ENCODE measurements at places on chromosomes 13 and 19. TPM values are rescaled to one million over a fixed set of nuclear protein-coding genes. Genes with fewer than 3 reads are reported as not detected.

The TRAPPC5 gene
- 80.4 TPM for total RNA-seq

GRCh38 chr19:47435196-47435595, 15.9 kb upstream of the MEIS3 start:
- H3K36me3 ChIP-seq, result no peaks in the 10 kb centered on the region
- no peak overlapping the region for H3K4me3 ChIP-seq
- no peak overlapping the region for H3K27ac ChIP-seq
- H3K4me1 ChIP-seq, result peaks cover 4% of the 10 kb centered on the region
- DNase-seq, result no peak

DNA sequence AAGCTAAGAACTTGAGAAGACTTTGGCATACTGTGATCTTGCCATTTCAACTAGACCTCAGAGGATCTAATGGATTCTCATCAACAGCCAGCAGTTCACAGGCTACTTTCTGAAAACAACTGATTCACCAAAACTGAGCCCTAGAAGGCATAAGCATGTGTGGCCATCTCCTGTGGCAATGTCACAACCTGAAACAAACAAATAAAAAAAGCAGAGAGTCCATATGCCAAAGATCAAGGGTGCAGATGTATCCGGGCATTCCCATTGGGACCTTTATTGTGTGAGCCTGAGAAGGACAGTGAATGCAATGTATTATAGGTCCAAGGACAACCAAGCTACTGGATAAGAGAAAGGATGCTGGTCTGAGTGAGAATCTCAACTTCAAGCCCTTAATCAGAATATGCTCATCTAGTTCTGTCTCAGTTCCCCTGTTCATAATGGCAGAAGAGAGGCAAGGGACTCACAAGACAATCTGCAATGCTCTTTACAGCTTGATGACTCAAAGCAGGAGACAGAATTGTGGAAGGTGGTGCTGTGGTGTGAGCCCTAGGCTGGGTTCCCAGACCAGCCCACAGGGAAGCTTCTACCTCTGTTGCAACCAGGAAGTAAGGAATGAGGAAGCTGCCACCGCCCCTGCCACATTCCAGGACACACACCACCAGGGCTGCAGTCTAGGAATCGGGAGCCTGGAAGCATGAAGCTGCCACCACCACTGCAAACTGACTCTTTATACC, 133.7 kb downstream of the RAP2A start:
- H3K36me3 ChIP-seq, result no peaks in the 10 kb centered on the region
- no peak overlapping the region for H3K4me3 ChIP-seq
- H3K4me1 ChIP-seq, result peaks cover 10% of the 10 kb centered on the region
- peak overlapping the region; percentile 82 for H3K27ac ChIP-seq
- DNase-seq, result peak; percentile 80

GRCh38 chr19:35320065-35320713, 8.8 kb upstream of the CD22 start:
- H3K36me3 ChIP-seq, result no peaks in the 10 kb centered on the region
- H3K4me3 ChIP-seq, result no peak overlapping the region
- no peak for DNase-seq
- peaks cover 6% of the 10 kb centered on the region for H3K4me1 ChIP-seq
- no peak overlapping the region for H3K27ac ChIP-seq

The ODAD3 gene
- total RNA-seq, result 0.08 TPM

The B9D2 gene
- total RNA-seq, result 5.3 TPM

GRCh38 chr13:24348797-24349515, 39.6 kb downstream of the C1QTNF9 start:
- H3K4me3 ChIP-seq, result no peak overlapping the region
- H3K36me3 ChIP-seq, result no peaks in the 10 kb centered on the region
- DNase-seq, result peak; percentile 26
- H3K27ac ChIP-seq, result no peak overlapping the region

GRCh38 chr19:2255112-2255845, 938 bp downstream of the JSRP1 start:
- H3K4me1 ChIP-seq, result peaks cover 13% of the 10 kb centered on the region
- DNase-seq, result no peak
- H3K36me3 ChIP-seq, result no peaks in the 10 kb centered on the region

GRCh38 chr19:49194408-49194807, 36.8 kb downstream of the TRPM4 start:
- H3K4me3 ChIP-seq, result no peak overlapping the region
- H3K27me3 ChIP-seq, result no peaks in the 10 kb centered on the region
- no peaks in the 10 kb centered on the region for H3K4me1 ChIP-seq
- no peak for DNase-seq
- H3K36me3 ChIP-seq, result no peaks in the 10 kb centered on the region

DNA sequence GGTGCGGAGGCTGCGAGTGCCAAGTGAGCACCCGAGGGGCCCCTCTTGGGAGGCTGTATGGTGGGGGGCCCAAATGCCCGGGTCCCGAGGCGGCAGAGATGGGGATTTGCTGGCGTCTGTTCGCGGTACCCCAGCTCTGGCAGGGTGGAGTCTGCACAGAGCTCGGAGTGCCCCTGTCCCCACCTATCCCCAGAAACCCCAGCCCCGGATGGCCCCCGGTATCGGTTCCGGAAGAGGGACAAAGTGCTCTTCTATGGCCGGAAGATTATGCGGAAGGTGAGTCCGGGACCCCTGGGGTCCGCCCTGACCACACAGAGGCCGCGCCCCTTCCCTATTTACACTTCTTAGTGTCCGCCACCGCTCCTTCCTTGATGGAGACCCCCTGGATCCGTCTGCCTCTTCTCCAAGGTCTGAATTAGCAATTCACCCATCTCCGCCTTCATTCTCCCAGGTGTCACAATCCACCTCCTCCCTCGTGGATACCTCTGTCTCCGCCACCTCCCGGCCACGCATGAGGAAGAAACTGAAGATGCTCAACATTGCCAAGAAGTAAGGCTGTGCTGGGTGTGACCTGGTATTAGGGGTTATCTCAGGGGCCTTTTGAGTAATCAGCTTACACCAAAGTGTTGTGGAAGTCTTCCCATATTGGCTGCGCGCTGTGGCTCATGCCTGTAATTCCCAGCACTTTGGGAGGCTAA, 630 bp downstream of the PNPLA6 start:
- no peaks in the 10 kb centered on the region for H3K36me3 ChIP-seq
- H3K27me3 ChIP-seq, result no peaks in the 10 kb centered on the region
- DNase-seq, result no peak
- H3K4me1 ChIP-seq, result no peaks in the 10 kb centered on the region

DNA sequence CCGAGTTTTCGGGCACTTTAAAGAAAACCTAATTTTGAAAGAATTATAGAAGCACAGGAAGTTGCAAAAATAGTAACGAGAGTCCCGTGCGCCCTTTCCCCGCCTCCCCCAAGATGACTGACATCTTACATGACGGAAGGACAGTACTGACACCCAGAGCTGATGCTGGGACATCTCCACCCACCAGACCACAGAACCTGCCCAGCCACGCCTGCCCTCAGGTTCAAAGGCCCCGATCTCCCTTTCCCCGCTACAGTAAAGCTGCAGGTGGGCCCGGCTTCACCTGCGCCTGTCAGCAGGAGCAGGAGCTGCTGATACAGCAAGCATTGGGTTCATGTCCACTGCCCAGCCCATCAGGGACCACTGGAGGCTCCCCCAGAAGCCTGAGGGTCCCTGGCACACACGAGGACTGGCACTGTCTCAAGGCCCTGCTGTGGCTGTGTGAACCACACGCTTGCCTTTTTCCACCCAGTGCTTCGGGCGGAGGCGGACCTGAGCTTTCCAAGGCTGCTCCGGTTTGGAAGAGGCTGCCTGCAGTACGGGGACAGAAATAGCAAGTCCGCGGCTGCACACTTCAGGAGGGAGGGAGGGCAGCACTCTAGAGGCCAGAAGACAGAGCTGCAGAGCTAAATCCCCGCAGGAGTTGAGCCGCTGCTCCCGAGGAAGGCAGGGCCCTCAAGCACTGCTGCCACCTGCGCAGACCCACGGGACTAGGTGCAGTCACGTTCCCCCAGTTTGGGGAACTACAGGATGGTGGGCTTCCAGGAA, 8.7 kb downstream of the MAP2K2 start:
- no peak for DNase-seq
- no peaks in the 10 kb centered on the region for H3K4me1 ChIP-seq
- no peak overlapping the region for H3K4me3 ChIP-seq
- H3K27me3 ChIP-seq, result no peaks in the 10 kb centered on the region
- no peaks in the 10 kb centered on the region for H3K36me3 ChIP-seq

DNA sequence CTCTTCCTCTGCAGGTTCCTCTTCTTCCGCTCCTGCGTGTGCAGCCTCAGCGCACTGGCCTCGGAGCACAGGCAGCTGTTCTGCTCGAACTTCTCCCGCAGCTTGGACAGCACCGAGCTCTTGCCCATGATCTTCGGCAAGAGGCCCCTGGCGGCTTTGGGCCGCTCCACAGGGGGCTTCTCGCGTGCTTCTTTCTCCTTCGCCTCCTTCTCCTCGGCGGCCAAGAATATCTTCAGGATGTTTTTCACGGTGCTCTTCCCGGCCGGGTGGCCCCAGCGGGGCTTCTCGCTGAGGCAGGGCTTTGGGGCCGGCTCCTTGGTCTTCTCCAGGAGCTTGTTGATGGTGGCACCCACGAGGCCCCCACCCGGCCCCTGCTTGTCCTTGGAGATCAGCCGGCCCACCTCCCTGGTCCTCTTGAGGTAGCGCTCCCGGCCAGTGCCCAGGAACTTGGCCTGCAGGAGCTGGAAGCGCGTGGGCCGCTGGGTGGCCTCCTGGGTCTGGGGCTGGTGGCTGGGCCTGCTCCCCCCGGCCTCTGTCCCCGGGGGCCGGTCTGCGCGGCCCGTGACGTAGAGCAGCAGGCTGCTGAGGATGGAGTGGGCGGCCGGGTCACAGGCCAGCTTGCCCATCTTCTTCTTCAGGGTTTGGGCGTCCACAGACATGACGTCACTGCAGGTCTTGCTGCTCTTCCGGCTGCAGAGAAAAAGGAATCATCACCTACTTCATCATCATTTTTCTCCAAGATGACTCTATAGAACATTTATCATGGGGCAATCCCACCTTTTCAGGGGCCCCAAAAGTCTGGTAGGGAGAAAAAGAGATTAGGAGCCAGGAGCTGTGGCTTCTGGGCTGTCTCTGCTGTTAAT, 43.8 kb upstream of the GRTP1 start:
- no peaks in the 10 kb centered on the region for H3K27me3 ChIP-seq
- no peak overlapping the region for H3K4me3 ChIP-seq
- no peaks in the 10 kb centered on the region for H3K36me3 ChIP-seq
- DNase-seq, result no peak

The RASL11A gene
- total RNA-seq, result 15.3 TPM

- no peaks in the 10 kb centered on the region for H3K36me3 ChIP-seq
These were observed 42.5 kb upstream of the ARGLU1 start for GRCh38 chr13:106610486-106610885.

- peak overlapping the region; percentile 58 for H3K27ac ChIP-seq
- H3K27me3 ChIP-seq, result no peaks in the 10 kb centered on the region
- H3K4me1 ChIP-seq, result peaks cover 35% of the 10 kb centered on the region
- no peak overlapping the region for H3K4me3 ChIP-seq
These were observed 67.9 kb downstream of the ATP11A start for GRCh38 chr13:112757759-112758086.

DNA sequence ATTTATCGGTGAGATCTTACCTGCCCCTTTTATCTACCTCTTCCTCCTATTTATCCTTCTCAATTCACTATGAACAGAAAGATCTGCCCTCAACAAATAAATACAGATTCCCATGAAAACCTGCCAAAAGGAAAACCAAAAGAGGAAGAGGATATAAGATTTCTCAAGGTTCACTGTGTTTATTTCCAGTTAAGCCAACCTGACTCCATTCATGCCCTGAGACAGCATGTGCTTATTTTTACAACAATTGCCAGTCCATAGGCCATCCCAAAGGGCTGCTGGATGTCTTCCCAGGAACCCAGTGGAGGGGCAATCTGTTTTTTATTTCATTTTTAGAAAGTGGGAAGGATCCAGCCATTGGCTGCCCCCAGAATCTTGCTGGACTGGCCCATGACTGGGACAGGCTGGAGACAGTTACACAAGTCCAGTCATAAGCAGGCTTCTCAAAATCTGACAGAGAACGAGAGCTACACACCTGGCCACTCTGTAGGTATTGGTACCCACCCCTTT, 209.1 kb downstream of the IRS2 start:
- no peaks in the 10 kb centered on the region for H3K36me3 ChIP-seq
- no peaks in the 10 kb centered on the region for H3K27me3 ChIP-seq
- H3K4me1 ChIP-seq, result no peaks in the 10 kb centered on the region
- no peak overlapping the region for H3K4me3 ChIP-seq
- no peak overlapping the region for H3K27ac ChIP-seq

DNA sequence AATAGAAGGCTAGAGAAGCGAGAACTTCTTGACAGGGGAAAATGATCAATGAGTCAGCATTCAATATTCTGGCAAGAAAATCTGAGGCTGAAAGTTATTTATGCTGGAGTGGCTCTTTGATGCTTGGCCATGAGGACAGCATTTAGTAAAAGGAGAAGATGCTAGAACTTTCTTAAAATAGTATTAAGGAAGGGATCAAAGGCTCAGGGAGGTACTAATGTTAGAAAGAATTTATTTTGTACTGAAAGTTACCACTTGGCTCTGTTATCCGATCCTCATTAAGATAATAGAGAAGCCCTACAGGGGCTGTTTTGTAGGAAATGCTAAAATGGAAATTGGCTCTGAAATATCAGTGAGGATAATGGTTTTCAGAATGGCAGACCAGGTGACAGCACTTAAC, 1774.6 kb upstream of the PCDH20 start:
- DNase-seq, result no peak
- no peaks in the 10 kb centered on the region for H3K4me1 ChIP-seq
- no peaks in the 10 kb centered on the region for H3K27me3 ChIP-seq

The C1QTNF9 gene
- not detected for total RNA-seq

Measured in hepatocyte (in vitro differentiated cells).